ENCODE measurements at places on chromosomes 11 and 22.

GRCh38 chr11:20010851-20011225, 149.4 kb downstream of the DBX1 start:
- no peak for DNase-seq

DNA sequence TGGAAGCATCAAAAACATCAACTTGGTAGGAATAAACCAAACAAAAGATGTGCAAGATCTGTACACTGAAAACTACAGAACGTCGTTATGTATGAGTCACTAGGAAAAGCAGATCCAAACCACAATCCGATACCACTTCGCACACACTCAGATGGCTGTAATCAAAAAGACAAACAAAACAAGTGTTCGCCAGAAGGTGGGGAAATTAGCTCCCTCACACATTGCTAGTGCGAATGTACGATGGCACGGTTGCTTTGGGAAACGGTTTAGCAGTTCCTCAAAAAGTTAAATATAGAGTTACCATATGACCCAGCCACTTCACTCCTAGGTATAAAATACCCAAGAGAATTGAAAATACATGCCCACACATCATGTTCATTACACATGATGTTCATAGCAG, 14.8 kb upstream of the CARD10 start:
- no peak for DNase-seq

DNA sequence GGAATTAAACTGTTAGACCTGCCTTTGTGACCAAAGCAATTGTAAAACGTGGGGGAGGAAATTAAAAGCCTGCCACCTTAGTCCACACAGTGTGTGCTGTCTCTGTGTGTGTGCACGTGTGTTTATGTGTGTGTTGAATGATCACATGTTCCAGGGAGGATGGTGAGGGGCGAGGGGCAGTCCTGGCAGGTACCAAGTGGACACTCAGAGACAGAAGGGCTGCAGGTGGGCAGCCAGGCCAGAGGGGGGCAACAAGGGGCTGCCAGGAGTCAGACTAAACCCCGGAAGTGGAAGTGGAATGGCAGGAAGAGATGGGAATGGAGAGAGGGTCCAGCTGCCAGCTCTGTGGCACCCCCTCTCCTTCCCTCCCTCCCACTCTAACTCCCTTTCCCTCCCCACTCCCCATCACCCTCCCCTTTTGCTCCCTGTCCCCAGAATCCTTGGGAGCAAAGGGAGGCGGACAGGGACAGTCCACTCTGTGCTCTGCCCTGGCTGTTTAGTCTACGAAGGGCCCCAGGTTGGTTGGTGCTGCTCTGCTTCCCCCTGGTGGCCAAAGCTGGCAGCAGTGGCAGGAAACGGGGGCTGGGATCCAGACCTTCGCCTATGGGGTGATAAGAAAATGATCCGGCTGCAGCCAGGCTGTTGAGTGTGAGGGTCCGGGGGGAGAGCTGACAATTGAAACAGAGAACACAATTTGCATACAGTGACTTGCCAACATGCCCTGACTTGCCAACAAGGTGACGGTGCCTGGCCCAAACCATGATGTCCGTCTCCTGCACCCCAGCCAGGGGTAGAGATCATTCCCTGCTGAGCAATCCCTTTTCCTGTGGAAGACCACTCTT, 24.4 kb downstream of the P2RY2 start:
- peak; percentile 92 for DNase-seq

- no peak for DNase-seq
Measured at GRCh38 chr11:38300570-38300969, 1702.5 kb upstream of the RAG2 start.

GRCh38 chr11:65165410-65166317, 4.4 kb upstream of the SPDYC start:
- DNase-seq: no peak

DNA sequence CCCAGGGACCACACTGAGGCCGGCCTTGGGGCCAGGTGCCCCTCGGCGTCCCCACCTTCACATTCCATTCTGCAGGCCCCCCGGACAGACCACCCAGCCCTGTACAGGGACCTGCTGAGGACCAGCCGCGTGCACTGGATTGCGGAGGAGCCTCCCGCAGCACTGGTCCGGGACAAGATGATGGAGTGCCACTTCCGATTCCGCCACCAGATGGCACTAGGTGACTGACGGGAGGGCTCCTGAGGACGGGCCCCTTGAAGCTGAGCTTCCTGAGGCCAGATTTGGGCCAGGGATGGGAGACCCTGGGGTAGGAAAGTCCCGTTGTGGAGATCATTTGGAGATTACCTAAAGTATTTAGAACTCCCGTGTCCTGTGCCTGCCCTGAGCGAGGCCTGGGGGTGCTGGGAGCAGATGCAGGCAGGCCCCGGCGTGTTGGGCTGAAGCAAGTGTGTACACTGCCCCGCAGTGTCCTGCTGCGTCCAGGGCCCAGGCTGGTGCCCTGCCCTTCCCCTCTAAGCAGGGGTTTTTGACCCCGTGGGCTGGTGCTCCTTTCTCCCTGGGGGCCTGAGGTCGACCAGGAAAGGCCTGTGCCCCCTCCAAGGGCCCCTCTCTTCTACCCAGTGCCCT, 20.0 kb downstream of the TRMU start:
- peak; percentile 84 for DNase-seq

DNA sequence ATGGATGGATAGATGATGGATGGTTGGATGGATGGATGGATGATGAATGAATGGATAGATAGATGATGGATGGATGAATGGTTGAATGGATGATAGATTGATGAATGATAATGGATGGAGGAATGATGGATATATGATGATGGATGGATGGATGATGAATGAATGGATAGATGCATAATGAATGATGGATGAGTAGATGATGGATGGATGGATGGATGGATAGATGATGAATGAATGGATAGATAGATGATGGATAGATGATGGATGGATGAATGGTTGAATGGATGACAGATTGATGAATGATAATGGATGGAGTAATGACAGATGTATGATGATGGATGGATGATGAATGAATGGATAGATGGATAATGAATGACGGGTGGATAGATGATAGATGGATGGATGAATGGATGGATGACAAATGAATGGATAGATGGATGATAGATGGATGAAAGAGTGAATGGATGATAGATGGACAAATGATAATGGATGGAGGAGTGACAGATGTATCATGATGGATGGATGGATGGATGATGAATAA, 1466.5 kb downstream of the BRD1 start:
- no peak for DNase-seq

DNA sequence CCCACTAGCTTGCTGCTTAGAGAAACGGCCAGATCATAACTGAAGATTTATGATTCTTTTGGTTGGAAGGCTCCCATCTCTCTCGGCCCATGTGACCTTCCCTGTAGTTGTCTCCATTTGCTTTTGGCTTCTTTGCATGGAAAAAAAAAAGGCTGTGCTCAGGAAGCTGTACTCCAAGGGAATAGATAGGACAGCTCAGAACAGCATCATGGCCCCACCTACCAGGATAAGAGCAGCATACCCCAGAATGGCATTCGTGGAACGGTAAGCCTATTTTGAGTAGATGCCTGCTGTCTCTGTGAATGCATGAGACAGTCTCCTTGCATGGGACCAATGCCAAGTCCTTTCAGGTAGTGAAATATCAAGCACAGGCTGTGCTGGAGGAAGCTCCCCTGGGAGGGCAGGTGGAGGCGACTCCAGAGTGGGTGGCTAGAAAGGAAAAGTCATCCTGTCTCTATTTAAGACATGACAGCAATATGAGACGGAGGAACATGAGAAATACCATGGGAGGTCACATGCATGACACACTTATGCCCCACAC, 94.1 kb upstream of the AMOTL1 start:
- DNase-seq: no peak

DNA sequence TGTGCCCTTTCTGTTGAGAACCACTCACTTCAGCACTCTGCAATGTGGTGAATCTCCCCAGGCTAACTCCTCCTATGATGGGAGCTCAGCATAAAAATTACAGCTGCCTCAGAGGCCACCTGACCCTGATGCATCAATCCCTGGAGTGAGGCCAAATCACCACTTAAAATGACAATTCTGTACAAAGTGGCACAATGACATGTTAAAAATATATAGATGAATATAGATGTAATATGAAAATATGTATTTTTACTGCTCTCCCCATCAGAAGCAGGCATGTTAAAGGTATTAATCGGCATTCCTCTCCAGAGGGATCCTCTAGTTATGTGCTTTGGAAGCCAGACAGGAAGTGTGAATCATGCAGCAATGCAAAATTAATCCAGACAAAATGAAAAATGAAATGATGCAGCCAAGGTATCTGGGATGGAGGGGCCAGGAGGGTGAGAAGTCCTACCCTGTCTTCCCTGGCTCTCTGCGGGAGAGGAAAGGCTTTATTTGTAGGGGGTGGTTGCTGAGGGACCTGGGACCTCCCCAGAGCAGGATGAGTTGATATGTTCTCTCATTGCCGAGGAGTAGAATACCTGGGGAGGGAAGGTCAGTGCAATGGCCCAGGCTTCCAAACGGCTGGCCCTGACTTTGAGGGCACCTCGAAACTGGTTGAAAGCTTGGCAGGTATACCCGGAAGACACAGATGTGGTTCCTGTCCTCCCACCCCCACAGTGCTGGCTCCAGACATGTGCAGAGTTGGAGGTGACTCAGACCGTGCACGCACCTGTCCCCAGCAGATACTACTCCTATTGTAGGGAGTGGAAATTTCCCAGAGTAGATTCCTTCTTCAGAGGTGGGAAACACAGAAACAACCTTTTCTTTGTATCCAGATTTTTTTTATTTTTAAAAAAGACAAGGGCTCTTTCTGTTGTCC, 347.9 kb upstream of the NCAM1 start:
- no peak for DNase-seq

- DNase-seq: no peak
Measured at GRCh38 chr11:898540-899190, 11.9 kb downstream of the CHID1 start.

GRCh38 chr11:4181782-4182721, 87.5 kb downstream of the RRM1 start:
- DNase-seq: peak; percentile 66

DNA sequence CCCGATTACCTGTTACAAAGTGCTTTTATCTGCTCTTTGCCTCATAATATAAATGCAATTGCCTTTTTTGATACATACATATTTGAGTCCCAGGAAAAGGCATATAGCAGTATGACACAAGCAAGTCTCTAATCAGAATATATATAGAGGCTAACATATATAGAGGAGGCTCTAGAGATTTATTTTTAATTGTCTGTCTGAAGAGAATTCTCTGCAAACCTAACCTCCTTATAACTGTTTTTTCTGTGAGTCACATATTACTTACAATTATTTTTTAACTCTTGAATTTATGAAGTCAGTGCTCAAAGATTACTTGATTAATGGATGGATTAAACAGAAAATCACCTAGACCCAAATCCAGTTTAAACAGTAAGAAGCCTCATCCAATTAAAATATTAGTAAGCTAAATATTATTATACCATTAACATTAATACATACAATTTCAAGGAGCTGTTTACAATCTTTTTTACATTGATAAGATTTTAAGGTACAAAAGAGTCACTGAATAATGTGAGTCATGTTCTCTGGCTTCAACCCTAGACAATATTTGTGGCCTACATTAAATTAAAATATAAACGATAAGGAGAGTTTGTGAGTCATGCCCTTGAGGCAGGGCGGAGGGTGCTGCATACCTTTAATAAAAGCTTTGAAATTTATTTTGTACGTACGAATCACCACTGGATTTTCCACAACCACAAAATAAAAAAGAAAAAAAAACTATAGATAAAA, 19.2 kb upstream of the MMP13 start:
- DNase-seq: no peak

GRCh38 chr11:125036933-125037332, 26.2 kb upstream of the SLC37A2 start:
- DNase-seq: no peak

GRCh38 chr22:37662039-37662438, 3.5 kb downstream of the PDXP start:
- DNase-seq: no peak

GRCh38 chr11:3954448-3955298, 99.2 kb downstream of the STIM1 start:
- DNase-seq: no peak

- DNase-seq: no peak
Measured at GRCh38 chr22:48345631-48346030, 1482.0 kb downstream of the BRD1 start.

GRCh38 chr11:29025001-29025400, 916.8 kb downstream of the METTL15 start:
- no peak for DNase-seq

DNA sequence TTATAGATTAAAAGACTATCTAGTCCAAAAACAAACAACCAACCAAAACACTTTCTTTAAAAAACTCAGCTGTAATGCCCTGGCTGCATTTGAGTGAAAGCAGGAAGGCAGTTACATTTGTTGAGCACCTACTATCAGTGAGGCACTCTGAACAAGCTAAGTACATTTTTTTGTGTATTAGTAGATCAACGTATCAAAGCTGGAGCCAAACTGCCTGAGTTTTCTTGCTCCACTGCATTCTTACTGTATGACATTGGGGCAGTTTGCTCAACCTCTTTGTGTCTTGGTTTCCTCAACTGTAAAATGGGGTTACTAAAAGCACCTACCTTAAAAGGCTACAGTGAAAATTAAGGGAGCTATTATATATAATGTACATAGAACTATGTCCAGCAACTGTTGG, 22.0 kb downstream of the COA4 start:
- DNase-seq: no peak

- no peak for DNase-seq
Measured at GRCh38 chr11:75565916-75566762, 4.1 kb downstream of the SERPINH1 start.

DNA sequence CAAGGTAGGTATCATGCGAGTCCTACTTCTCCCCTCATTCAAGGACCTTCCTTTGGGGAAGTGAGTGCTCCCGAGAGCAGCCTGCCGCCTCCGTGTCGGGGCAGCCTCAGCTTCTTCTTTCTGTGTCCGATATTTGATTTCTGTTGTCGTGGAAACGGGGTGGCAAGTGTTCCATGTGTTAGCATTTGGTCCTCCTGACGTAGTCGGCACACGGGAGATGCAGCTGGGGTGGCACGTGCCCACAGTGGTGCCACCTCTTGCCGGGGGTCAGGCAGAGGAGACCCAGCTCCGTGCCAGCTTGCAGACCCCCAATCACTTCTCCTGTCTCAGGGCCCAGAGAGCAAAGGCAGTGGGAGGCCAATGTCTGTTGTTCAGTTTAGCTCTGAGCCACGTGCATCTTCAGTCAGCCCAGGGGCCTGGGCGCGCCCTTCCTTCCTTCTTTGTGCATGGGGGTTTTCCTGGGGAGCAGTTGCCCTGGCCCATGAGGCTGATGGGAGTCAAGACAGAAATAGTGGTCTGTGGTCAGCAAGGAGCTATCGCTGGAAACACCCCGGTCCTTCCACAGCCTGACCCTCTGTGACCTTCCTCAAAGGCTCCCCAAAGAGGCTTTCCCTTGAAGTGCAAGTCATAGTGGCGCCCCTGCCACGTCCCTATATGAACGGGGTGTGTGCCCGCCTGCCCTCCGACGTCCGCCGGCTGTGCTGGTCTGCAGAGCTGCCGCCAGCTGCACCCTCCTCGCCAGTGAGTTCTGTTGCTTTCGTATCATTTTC, 44.5 kb downstream of the PARVB start:
- no peak for DNase-seq

DNA sequence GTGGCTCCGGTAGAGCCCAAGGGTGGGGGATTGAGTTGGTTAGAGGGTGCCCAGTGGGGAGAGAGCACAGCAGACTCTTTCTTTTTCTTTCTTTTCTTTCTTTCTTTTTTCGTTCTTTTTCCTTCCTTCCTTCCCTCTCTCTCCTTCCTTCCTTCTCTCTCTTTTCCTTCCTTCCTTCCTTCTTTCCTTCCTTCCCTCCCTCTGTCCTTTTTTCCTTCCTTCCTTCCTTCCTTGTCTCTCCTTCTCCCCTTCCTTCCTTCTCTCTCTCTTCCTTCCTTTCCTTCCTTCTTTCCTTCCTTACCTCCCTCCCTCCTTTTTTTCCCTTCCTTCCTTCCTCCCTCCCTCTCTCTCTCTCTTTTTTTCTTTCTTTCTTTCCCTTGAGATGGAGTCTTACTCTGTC, 4.8 kb upstream of the ALX4 start:
- DNase-seq: no peak

- peak; percentile 84 for DNase-seq
Measured at GRCh38 chr11:61061081-61061826, 41.0 kb upstream of the CD5 start.
